ENCODE measurements at places on chromosomes 5 and 9.

DNA sequence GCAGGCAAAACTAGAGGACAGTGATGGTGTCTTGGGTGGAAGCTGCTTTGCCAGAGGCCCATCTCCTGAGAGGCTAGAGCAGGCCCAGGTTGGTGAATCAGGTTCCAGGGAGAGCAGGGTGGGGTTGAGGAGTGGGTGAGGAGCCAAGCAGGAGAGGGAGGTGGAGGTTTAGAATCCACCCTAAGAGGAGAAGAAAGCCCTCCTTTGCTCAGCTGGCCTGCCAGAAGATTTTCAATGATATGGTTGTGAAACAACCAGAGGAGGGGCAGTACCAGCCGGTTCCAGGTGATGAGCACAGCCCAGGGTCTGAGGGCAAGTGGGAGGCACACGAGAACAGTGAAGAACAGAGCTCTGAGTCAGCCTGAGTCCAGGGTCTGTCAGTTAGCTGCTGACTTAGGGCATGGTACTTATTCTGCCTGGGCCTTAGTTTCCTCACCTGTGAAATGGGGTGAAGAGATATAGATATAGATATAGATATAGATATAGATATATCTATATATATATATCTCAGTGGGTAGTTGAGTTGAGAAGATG lies 17.8 kb downstream of the PPARGC1B start:
- DNase-seq: no peak

- no peak for DNase-seq
Observed at GRCh38 chr9:87592554-87593358, 95.1 kb downstream of the DAPK1 start.

DNA sequence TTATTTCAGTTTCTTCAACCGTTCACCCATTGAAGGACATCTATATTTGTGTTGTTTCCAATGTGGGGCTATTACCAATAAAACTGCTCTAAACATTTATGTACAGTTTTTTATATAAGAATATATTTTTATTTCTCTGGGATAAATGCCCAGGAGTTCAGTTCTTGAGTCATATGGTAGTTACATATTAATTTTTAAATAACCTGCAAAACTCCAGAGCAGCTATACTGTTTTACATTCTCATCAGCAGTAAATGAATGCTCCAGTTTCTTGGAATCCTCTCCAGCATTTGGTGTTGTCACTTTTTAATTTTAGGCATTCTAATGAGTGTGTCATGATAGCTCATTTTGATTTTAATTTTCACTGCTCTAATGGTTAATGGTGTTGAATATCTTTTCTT lies 36.2 kb downstream of the CDK7 start:
- DNase-seq: no peak

DNA sequence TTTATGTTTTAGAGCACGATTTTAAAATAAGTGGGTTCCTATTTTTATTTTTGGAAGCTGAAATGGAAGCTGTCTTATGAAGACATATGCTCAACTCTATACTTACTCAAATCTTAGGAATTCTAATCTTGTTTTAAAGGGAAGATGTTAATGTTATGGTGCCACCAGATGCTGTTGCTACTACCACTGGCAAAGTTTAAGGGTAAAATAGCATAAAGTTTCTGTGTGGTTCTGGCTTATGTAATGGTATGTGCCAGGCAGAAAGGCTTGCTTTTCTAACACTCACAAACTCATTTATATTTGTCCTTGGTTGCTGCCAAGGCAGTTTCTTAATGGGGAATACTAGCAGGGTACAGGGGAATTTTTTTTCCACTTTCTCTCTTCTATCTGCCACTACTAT lies 204.9 kb downstream of the ZSWIM6 start:
- no peak for DNase-seq

GRCh38 chr5:32522429-32523143 lies 62.8 kb upstream of the SUB1 start:
- no peak for DNase-seq

- peak; percentile 48 for DNase-seq
Observed at GRCh38 chr9:127746959-127747569, 12.0 kb upstream of the TOR2A start.

GRCh38 chr5:133409210-133409674 lies 203.1 kb downstream of the FSTL4 start:
- no peak for DNase-seq

DNA sequence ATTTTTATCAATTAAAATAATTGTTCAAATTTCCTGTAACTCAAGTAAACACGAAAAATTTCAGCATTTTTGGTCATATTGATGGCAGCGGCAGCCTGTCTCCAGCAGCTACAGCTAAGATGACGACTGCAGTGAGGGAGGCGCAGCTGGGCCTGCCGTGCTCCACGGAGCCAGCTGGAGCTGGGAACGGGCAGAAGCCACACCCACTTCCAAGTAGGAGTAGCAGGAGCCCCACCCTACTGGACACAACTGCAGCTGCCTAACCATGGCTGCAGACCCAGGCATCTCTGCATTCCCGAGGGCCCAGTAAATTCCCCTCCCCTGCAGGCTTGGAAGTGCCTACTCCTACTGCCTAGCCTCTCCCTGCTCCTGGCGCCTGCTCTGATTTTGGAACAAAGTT lies 2031.7 kb downstream of the EFNA5 start:
- DNase-seq: no peak

DNA sequence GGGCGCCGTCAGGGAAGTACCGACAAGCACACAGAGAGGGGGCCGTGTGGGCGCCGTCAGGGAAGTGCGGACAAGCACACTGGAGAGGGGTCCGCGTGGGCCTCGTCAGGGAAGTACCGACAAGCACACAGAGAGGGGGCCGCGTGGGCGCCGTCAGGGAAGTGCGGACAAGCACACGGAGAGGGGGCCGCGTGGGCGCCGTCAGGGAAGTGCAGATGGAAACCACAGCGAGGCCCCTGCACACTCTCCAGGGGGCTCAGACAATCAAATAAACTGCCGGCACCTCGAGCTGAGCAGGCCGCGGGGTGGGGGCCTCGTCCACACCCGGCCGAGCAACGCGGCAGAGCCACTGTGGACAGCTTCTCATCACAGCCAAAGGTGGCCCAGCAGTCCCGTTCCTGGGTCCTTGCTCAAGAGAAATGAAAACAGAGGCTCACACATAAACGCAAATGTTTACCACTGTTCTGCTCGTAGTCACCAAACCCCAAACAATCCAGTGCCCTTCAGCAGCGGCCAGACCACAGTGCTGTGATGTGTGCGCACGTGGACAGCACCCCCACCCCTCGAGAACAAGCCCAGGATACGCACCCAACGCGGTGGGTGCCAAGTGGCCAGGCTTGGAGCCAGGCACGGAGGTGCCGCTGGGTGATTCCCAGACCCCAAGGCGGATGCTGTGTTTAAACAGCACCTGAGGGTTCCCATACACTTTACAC lies 24.7 kb downstream of the TPPP start:
- no peak for DNase-seq

DNA sequence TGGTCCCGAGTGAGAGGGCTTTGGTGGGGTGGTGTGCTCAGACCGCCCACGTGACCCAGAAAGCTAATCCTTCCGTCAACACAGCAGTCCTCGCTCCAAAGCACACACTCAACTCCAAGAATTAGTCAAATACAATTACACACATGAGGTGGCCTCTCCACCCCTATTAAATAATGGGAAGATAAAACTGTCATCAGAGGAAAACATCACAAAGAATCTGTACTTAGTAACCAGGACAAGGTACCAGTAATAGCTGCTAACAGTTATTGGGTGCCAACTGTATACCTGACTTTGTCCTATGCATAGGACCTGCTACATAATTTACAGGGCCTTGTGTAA lies 222.8 kb downstream of the HSPA4 start:
- DNase-seq: peak; percentile 46

GRCh38 chr5:113302120-113302519 lies 132.7 kb downstream of the TSSK1B start:
- DNase-seq: no peak

DNA sequence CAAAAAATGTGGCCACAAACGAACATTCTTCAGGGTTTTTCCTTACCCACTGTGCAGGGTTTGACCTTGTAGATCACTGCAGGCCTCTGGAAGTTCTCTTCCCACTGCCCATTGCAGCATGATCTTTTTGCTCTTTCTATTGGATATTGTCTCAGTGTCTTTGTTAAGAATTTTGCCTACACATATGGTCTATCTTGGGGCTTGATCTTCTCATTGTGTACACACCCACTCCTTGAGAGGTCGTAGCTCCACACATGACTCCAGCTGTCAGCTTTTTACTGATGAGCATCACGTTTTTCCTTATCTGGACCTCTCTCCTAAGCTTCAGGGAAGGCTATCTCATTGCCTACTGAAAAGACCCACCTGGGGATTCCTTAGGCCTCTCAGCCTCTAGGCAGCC lies 3.0 kb upstream of the GLRX start:
- DNase-seq: no peak

GRCh38 chr9:14251154-14252071 lies 62.5 kb downstream of the NFIB start:
- no peak for DNase-seq

DNA sequence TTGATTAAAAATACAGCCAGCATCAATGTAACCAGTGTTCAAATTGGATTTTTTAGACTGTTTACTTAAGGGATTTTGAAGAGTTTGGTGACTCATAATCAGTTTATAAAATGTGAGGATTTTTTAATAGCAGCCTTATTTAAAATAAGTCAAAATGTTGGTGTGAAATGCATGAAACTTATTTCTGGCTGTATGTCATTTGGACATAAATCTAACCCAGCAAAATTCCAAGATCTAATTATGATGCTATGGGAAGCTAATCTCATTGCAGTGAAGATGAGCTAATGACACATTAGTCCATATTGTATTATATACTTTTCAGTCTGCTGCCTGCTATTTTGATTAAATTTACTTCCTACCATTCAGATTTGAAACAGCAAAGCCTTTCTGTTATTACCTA lies 140.3 kb downstream of the AOPEP start:
- no peak for DNase-seq

DNA sequence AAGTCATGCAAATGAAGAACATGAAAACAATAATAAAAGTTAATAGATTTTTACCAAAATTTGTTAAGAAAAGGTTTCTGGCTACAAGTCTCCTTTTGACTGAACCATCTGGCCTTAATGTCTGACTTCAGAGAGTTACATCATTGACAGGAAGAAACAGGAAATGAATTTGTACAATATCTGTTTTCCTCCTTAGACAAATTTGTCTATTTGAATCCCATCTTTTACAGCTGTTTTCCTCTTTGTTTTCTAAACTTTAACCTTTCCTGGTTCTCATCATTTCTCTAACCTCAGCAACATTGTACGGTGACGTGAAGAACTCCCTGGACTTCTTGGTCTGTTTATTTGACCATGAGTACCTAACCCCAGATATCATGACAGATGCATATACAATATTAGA lies 567.5 kb upstream of the RIOK2 start:
- DNase-seq: no peak

- DNase-seq: peak; percentile 36
Observed at GRCh38 chr9:120538339-120538738, 41.6 kb downstream of the CDK5RAP2 start.

DNA sequence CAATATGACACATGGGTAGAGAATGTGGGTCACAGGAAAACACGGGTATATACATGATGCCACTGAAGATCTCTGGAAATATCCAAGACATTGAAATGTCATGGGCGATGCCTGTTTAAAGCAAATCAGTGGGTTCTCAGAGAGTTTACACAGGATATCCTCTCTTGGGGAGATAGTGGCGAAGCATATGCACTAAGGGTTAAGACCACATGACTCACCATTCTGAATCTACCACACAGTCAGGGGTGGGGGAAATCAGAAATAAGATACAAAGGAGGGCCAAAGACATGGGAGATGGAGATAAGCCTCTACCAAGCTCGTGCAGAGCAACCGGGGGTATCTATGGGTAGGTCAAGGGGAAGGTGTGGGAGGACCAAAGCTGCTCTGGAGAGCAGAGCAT lies 58.8 kb downstream of the SH3PXD2B start:
- no peak for DNase-seq

DNA sequence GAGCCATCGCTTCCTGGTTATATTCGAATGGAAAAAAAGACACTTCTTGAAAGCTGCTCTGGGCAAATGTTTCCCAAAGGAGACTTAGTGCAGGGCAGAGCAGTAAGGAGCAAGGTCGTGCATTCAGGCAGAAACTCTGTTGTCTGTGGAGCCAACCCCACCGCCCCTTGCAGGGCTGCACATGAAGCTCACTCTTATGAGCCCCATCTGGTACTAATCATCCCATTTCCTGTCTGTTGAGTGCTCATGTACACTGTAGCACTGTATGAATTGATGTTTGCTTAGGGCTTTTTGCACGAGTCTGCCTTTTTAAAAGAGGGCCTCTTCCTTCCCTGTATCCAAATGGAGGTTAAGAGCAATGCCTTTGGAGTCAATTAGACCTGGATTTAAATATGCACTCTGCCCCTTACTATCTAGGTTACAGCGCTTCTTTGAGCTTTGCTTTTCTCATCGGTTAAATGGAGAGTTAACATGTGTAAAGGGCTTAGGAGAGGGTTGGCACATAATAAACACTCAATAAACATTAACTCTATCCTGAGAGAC lies 25.4 kb downstream of the HMHB1 start:
- DNase-seq: no peak

- no peak for DNase-seq
Observed at GRCh38 chr5:131528682-131529081, 106.3 kb downstream of the RAPGEF6 start.

DNA sequence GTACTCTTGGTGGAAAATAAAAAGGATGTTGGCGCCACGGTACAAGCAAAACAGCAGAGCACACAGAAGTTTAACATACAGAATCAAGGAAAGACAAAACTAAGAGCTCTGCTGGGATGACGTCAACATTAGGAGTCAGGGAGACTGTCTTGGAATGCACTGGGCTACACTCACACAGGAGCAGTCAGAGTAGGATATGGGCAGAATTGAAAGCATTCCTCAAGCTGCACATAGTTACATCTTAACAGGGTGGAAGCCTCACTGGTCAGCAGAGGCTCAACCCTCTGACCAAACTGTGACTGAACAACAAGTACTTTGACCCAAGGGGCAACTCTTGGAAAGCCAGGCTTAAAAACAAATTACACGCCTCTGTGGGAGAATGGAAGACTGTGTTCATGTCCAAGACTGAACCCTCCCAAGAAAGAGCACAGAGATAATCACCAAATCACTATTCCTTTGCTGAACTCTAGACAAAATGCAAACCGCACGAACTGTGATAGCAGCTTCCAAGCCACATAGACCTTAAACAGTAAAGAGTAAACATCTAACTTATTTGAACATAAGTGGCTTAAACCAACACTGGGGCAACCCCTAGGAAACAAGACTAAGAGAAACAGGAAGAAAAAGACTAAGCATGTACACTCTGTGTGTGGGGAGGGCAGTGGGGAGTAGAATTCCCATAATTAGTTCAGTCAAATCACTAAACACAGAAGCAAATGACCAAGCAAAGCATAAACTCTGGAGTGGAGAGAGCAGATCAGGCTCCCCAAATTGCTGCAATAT lies 772.7 kb downstream of the PRELID2 start:
- no peak for DNase-seq

- no peak for DNase-seq
Observed at GRCh38 chr5:150575745-150576448, 64.6 kb upstream of the SYNPO start.

DNA sequence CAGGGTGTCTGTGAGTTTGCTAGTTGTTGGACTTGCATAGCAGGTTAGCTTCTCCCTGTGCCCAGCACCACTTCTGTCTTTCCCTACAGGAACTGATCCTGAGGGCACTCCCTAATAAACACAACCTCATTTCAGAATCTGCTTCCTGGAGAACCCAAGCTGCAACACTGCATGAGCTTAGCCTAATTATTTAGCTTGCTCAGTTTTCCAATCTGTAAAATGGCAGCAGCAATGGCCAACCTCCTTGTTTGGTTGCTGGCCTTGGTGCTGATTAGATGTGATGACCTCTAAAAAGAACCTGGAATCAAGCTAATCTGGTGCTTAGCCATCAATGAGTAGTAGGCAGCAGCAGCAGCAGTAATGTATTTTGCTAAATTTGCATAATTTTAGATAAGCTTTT lies 133.9 kb downstream of the ADCY2 start:
- DNase-seq: no peak

- DNase-seq: peak; percentile 6
Observed at GRCh38 chr9:79489261-79490000, 82.3 kb upstream of the TLE4 start.

Data from HuH-7 (cell line).